Spleen (tissue), 13 donors: ENCODE measurements at places on chromosomes 5 and 9. TPM values are rescaled to one million over a fixed set of nuclear protein-coding genes. Genes with fewer than 3 reads are reported as not detected.

Gene DENND4C
- total RNA-seq: 54.5 TPM

Gene HBEGF
- 4.2 TPM for total RNA-seq

Gene NR4A3
- total RNA-seq: 0.33 TPM

Gene OR1J2
- total RNA-seq: not detected

Gene ADRA1B
- 39.6 TPM for total RNA-seq

Gene TMED7
- total RNA-seq: 70.9 TPM

Gene PURA
- 36.2 TPM for total RNA-seq

Gene LHX3
- total RNA-seq: not detected

Gene F2RL2
- 0.25 TPM for total RNA-seq

Gene PCDHA2
- total RNA-seq: not detected

DNA sequence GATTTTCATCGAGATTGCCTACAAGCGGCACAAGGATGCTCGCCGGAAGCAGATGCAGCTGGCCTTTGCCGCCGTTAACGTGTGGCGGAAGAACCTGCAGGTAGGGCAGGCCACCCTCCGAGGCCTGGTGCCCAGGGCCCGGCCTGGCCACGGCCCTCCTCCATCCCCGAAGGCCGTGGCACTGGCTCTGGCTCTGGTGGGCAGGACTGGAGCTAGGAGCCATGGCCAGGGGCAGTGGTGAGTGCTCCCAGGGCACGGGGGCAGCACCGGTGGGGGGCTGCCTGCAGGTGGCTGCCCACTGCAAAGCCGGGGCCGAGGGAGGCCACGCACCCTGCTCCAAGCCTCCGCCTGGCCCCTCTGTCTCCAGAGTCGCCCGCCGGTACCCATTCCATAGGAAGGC is 6.0 kb downstream of the LRRC26 start:
- DNase-seq: no peak

DNA sequence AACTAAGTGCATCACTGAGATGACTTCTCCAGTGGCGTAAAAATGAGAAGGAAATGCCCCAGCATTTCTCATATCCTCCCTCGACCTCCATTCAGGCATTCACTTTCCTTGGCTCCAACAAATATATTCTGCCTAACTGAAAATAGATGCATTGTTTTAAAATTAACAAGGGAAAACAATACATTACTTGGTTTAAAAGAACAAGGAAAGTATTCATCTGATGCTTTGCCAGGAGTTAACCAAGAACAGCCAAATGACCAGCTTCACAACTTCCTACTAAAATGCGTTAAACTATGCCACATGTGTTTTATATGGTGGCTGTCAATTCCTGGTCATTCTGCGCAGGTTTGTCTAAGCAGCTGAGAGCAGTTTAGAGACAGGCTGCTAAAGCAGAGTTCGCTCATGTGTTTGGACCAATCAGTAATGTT is 121.4 kb downstream of the GNAQ start:
- no peak for DNase-seq

- DNase-seq: no peak
Observed at GRCh38 chr9:120107138-120107537, 472.8 kb downstream of the CDK5RAP2 start.

GRCh38 chr5:10109299-10109698 is 140.4 kb downstream of the ATPSCKMT start:
- DNase-seq: no peak

DNA sequence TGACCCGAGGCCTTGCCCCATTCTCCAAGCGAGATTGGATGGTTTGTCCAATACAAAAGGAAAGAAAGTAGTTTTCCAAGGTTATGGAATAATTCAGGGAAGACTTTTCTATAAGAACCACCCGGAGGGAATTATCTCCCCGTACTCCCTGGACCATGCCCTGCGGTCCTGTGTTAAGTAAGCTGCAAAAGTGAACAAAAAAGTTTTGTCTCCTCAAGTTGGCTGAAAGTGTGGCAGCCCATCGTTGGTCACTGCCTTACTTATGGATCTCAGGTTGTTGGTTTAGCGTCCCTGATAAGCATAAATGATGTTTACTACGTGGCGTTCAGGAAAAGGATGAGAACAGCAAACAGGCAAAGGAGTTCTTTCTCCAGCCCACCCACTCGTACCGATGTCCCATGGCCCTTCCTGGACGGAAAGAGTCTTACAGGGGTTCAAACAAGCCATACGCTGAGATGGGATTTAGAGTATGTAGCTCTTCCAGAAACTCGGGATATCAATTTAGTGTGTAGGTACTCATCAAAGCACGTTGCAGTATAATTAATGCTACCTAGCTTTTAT is 413 bp upstream of the AUH start:
- DNase-seq: peak; percentile 73

DNA sequence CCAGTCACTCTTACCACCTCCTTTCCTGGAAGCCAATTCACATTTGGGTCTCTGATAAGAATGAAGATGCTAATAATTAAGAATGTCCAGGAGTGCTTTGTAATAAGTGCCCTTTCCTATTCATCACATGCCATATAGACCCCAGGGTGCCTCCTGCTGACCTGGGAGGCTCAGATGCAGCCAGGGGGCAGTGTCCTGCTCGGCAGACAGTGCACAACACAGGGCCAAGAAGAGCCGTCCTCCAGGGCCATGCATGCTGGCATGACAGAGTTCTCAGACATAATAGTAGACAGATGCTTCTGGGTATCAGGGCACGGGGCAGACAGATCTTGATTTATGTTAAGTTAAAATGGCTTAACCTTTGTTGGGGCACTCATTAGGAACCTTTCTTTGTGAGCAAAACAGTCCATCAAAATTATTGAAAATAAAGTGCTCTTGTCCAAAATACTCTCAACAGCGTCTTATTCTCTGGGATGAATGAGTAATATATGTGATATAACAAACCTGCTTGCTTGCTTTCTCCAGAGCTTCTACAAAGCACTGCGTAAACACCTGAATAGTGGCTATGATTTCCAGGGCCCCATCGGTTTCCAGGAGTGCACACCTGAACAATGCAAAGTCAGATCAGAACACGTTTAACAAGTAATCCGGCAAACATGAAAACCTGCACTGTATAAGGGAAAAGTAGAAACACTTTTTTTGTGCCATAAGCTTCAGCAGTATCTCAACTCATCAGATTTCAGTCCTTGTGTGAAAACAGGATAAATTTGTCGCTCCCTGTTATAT is 192.7 kb downstream of the FANCC start:
- DNase-seq: no peak

DNA sequence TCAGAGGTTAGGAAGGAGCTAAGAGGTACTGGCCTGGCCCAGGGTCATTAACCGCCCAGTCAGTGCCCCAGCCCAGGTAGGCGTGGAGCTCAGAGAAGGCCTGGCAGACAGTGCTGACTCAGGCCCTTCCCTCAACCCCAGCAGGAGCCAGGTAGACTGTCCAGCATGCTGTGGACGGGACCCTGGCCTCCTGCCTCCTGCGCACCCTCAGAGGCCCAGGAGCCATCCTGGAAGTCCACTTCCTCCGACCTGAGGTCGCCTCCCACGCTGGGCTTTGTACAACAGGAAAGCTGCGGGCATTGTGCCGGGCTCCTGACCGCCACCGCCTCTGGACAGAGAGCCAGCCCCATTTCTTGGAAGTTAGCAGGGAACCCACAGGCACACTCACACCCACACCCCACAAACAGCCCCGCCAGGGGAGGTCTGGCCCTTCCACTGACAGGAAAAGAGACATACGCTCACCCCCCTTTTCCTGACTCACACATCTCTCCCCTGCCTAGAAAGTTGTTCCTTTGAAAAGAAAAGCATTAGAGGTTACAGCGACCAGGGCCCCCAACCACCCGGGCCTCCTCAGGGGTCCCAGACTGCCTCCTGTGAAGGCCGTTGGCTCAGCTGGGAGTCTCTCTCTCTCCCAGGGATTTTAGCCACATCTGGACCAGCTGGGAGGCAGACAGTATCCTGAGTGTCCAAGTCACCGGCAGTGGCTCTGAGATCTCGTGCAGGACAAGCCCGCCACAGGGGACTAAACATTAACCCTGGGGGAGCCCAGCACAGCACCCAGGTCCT is 7.7 kb downstream of the RALGDS start:
- peak; percentile 84 for DNase-seq

- no peak for DNase-seq
Observed at GRCh38 chr5:59458966-59459729, 434.4 kb downstream of the PDE4D start.

DNA sequence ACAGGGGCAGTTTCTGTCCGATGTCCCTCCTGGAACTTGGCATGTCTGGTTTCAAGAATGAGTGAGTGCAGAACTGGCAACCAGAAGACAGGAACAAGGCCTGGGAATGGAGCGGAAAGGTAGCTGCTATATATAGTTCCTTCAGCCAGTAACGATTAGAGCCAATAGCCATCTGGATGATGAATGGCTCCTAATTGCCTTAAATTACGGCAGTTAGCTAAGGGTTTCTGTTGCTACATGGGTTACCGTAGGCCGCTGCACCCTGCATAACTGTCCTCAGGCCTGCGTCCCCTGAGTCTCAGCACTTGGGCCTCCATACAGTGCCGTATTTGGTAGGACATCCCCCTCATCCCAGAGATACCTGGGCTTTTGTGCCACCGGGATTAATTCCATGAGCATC is 29.4 kb downstream of the WWC1 start:
- DNase-seq: peak; percentile 25

- no peak for DNase-seq
Observed at GRCh38 chr5:91850031-91850430, 466.9 kb upstream of the ARRDC3 start.

DNA sequence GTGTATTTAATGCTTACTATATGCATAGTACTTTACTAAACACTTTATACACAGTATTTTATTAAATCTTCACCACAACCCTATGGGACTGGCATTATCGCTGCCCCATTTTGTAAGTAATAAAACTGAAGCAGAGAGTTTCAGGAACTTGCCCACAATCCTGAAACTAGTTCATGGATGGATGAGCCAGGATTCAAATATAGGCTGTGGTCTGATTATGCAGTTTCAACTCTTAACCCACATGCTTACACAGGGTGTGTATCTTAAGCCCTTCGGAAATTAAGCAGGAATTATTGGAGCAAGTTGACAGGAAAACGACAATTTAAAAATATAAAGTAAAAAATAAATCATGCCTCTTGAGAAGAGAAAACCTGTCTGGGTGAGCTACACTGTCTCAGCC is 109.0 kb downstream of the ATP10B start:
- DNase-seq: no peak

DNA sequence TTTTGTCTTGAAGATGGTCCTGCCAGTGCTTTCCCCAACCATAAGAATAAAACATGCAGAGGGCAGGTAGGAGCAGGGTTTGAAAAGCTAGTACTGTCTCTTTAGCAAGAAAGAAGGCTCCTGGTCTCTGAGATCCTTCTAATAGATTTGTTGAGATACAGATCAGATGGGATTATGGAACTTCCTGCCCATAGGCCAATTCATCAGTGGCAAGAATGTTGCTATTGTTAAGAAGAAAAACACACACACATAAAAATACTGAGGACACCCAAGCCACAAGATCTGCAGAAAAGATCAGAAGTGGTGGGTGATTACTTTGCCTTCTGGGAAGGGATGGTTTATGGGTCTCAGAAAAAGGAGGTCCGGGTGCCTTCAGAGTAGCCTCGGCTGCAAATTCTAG is 59.8 kb downstream of the TNC start:
- DNase-seq: no peak

DNA sequence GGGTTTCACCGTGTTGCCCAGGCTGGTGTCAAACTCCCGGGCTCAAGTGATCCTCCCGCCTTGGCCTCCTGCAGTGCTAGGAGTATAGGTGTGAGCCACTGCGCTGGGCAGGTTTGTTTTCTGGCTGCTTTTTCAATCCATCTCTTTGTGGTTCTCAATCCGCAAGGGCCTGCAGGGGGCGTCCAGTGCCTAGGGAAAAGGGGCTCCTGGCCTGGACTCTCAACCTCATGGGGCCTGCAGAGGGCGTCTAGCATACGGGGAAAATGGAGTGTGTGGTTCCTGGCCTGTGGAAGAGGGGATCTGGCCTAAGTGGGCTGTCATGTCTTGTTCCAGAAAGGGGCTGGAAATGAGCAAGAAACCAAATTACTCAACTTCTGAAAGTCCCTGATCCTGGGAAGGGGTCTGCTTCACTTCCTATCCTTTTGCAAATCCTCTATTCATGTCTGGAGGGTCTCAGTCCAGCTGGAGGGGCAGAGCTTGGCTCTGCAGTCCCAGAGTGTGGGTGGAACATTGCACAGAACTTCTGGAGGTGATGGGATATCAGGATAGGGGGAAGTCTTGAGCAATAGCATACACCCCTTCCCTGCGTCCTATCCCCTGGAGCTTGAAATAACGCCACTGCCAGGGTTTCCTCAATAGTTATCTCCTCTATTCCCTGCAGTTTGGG is 12.7 kb upstream of the CCL27 start:
- peak; percentile 82 for DNase-seq

- no peak for DNase-seq
Observed at GRCh38 chr5:15835514-15835913, 335.5 kb downstream of the FBXL7 start.
